Amygdala (tissue), 56 donors: ENCODE measurements at places on chromosomes 1 and 21.

GRCh38 chr1:87956072-87956471 lies 627.4 kb downstream of the LMO4 start:
- no peak for DNase-seq

- DNase-seq: no peak
Observed at GRCh38 chr1:52424231-52424636, 19.8 kb downstream of the PRPF38A start.

DNA sequence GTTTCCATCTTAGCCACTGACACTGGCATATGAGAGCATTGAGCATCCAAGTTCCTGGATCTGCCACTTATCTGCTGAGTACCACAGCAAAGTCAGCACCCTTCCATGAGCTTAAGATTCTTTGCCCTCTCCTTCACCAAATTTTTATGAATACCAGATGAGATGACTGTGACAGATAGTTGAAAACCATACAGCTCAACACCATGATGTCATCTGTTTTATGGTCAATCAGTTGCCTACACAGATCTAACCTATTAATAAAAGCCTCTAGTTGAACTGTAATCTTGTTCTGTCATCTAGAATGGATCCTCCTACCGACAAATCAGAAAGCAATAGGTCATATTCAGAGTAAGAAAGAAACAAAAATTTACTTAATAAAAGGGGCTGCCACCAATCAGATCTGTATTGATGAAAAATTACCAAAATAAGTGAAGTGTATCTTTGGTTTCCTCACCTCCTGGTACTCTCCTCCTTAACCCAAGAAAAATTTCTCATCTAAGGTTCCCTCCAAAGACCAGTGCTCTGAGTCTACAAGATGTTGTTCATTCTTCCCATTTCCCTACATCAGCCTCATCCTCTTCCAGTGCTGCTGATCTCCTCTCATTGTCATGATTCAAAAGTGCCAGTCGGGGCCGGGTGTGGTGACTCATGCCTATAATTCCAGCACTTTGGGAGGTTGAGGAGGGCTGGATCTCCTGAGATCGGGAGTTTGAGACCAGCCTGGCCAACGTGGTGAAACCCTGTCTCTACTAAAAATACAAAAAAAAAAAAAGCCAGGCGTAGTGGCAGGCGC lies 138.8 kb upstream of the CTTNBP2NL start:
- DNase-seq: no peak

- no peak for DNase-seq
Observed at GRCh38 chr1:17020502-17020901, 8.8 kb upstream of the ATP13A2 start.

GRCh38 chr1:204814166-204814884 lies 56.3 kb upstream of the NFASC start:
- no peak for DNase-seq

GRCh38 chr1:90713741-90714509 lies 3.2 kb downstream of the BARHL2 start:
- DNase-seq: no peak

GRCh38 chr1:244207042-244207934 lies 156.2 kb downstream of the ZBTB18 start:
- no peak for DNase-seq

GRCh38 chr1:109927911-109928321 lies 17.3 kb downstream of the CSF1 start:
- no peak for DNase-seq

GRCh38 chr1:147169840-147170674 lies 2.2 kb downstream of the PRKAB2 start:
- no peak for DNase-seq

DNA sequence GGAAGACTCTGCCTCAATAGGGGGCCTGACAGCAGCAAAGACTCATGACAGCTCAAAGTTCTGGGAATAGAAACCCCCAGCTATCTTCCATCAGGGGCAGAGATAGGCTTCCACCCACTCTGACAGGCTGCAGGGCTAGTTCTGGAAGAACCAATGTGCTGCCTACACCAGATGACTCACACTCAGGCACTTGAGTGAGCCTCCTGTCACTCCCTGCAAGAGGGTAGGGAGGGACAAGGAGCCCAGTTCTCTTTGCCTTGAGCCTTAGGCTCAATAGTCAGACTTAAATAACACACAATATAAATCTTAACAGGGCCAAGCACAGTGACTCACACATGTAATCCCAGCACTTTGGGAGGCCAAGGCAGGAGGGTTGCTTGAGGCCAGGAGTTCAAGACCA lies 386.4 kb downstream of the HHAT start:
- peak; percentile 23 for DNase-seq

- no peak for DNase-seq
Observed at GRCh38 chr1:85411567-85412305, 53.2 kb downstream of the DDAH1 start.

- DNase-seq: peak; percentile 85
Observed at GRCh38 chr1:44501047-44501890, 96.2 kb downstream of the RNF220 start.

DNA sequence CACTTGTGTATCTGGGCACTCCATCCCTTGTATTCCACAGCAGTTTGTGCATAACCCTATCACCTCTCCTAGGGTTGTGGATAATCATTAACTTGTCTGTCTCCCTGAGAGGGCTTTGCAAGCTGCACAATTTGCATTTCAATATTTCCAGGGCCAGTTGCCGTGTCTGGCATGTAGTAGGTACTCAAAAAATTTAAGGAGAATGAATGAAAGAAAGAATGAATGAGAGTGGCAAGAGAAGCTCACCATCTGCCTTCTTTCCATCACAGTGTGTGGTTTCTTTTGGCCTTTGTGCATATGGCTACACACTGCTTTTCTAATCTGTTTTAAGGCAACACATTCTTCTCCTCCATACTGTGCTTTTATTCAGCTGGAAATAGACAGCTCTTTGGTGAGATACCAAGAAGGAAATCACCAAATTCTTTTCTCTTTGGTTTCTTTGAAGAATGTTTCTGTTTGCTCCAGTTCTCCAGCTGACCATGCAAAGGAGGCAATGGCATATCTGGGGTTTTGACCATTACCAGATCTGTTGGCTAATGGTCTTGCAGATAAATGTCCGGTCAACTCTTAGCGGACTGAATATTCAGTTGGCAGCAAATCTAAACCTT lies 49.4 kb downstream of the NGF start:
- no peak for DNase-seq

GRCh38 chr1:109502364-109502851 lies 7.1 kb downstream of the AMIGO1 start:
- DNase-seq: no peak

DNA sequence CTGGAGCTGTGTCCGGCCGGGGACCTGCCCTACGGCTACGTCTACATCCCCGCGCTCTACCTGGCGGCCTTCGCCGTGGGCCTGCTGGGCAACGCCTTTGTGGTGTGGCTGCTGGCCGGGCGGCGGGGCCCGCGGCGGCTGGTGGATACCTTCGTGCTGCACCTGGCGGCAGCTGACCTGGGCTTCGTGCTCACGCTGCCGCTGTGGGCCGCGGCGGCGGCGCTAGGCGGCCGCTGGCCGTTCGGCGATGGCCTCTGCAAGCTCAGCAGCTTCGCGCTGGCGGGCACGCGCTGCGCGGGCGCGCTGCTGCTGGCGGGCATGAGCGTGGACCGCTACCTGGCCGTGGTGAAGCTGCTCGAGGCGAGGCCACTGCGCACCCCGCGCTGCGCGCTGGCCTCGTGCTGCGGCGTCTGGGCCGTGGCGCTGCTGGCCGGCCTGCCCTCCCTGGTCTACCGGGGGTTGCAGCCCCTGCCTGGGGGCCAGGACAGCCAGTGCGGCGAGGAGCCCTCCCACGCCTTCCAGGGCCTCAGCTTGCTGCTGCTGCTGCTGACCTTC lies 412 bp downstream of the GPR25 start:
- no peak for DNase-seq

DNA sequence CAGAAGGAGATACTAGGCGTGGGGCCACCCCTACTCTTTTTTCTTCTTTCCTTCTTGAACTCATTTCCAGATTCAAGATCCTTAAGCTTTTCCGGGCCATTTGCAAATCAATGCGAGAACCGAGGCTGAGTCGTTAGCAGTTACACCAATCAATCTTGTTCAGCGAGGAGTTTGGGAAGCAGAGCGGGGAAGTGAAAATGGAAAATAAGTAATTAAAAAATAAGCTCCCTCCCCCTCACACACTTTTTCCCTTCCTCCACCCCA lies 1.7 kb upstream of the NEGR1 start:
- DNase-seq: no peak

GRCh38 chr1:51927029-51927428 lies 48.5 kb upstream of the NRDC start:
- DNase-seq: no peak

DNA sequence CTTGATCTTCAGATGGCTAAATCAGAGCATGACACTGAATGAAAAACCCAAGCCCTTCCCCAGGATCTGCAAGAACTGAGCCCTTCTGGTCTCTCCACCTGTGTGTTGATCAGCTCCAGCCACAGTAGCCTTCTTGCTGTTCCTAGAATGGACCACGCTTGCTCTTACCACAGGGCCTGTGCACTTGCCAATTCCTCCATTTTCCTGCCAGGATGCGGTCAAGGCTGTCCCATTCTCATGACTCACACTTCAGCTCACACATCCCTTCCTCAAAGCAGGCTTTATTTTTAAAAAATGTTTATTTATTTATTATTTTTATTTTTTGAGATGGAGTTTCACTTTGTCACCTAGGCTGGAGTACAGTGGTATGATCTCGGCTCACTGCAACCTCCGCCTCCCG lies 43.6 kb upstream of the GRHL3 start:
- DNase-seq: no peak

- no peak for DNase-seq
Observed at GRCh38 chr1:101483982-101484688, 247.3 kb downstream of the S1PR1 start.

GRCh38 chr1:200938955-200939354 lies 44.3 kb downstream of the INAVA start:
- no peak for DNase-seq

DNA sequence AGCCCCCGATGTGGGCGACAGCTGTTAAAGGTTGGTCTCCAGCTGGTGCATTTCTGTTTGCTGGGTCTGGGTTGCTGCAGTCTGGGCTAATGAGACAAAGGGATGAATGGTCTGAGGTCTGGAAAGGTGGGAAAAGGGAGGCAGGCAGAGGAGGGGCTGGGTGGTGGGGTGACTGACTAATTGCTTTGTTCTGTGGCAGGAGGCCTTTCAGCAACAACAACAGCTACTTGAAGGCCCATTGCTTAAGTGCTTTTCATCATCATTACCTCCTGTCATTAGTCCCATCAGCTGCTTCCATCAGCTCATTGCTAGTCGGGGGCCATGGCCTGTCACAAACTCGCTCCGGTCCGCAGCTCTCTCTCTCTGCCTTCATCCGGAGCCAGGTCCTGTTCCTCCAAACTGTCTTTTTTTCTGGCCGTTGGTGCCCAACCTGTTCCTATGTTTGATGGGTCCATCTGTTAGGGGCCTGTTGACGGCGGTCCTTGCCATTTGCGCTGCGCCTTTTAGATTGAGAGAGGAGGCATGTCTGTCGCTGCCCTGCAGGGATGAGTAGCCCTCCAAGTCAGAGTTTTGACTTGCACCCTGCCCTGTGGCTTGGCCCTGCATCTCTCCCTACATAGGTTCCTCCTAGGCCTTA lies 105.6 kb upstream of the PLXNA2 start:
- no peak for DNase-seq

GRCh38 chr1:55481634-55482033 lies 266.5 kb upstream of the USP24 start:
- DNase-seq: no peak

- DNase-seq: no peak
Observed at GRCh38 chr1:16013220-16013907, 4.5 kb downstream of the HSPB7 start.

- DNase-seq: no peak
Observed at GRCh38 chr1:62358665-62359373, 39.6 kb upstream of the KANK4 start.

- DNase-seq: no peak
Observed at GRCh38 chr1:24351247-24351646, 32.1 kb downstream of the GRHL3 start.

DNA sequence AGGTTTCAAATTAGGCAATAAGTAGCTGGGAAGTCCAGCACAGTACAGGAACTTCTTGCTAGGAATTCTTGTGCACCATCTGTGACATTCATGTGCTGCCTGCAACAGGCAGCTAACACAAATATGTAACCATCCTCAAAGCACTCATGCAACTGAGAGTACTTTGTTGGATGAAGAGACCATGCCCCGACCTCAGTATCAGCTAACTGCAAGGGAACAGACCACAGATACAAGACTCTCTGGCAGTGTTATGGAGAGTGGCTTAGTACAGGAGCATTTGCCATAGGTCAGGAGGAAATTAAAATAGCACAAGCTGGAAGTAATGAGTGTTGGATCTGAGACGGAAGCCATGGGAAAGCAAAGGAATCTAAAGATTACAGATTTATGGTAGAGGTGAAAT lies 123.6 kb downstream of the LRRC53 start:
- DNase-seq: no peak

GRCh38 chr1:4308806-4309205 lies 345.6 kb upstream of the AJAP1 start:
- no peak for DNase-seq
